Progenitor cell of endocrine pancreas (in vitro differentiated cells): ENCODE measurements at places on chromosomes 5 and 9. TPM values are rescaled to one million over a fixed set of nuclear protein-coding genes. Genes with fewer than 3 reads are reported as not detected.

DNA sequence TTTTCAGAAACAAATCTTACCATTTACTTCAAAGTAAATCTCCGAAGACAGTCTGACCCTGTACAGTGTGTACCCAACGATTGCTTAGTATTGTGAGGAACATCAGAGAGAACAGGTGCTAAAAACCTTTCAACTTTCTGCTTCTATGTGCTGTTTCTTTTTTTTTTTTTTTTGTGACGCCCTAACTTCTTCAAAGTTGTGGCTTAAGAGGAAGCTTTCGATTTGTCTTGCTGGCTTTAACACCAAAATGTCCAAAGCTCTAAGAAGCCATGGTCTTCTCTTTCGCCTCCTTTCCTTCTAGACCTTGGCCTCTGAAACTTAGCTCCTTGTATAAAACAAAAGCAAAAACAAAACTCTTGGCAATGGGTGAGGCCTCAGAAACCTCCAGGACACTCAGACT lies 1.2 kb downstream of the TNFSF8 start:
- DNase-seq: no peak

GRCh38 chr9:128073253-128073886 lies 5.3 kb downstream of the SLC25A25 start:
- no peak for DNase-seq

DNA sequence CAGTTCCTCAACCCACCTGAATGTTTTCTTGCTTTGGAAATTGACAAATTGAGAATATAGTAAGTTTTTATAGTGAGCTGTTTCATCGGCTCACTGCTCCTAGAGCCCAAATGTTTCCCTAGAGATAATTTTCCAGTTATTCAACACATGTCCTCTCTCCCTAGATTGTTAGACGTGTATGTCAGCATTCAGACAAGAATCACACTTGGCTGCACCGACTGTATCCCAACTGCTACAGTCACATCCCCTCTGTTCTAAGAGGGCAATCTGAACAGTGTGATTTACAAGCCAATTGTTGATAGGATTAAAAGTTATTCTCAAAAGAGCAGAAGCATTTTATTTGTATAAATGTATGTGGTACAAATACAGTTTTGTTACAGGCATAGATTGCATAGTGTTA lies 93.9 kb downstream of the MAMDC2 start:
- DNase-seq: no peak

GRCh38 chr5:77984587-77984986 lies 208.4 kb upstream of the TBCA start:
- DNase-seq: no peak

DNA sequence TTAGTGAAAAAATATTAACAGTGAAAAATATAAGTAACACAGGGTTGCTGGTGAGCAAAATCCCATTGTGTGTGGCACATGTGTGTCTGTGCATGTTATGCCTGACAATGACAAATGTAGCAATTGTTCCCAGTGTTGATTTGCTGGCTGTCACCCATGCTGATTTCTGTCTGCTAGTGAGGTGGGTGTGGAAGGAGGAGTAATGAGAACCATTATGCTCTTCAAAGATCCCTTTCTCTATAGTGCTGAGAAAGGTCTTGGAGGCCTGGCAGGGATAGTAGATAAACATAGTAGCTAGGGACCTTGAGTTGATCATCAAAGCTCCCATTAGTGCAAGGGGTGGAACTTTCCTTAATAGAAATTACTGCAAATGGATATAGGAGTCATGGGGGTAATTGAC lies 152.5 kb upstream of the CLINT1 start:
- DNase-seq: no peak

DNA sequence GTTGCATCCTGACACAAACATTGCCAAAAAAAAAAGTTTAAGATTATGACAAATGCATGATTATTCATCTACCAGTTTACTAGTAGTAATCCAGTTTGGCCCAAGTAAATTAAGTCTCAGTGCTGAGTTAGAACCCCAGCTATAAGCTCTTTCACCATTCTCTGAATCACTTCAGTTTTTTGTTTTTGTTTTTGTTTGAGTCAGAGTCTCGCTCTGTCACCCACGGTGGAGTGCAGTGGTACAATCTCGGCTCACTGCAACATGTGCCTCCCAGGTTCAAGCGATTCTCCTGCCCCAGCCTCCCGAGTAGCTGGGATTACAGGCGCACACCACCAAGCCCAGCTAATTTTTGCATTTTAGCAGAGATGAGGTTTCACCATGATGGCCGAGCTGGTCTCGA lies 1.5 kb upstream of the PCYOX1L start:
- no peak for DNase-seq

Gene DTWD2
- total RNA-seq: 7.7 and 8.7 TPM in 2 replicates

Gene NUTM2G
- total RNA-seq: not detected in 2 replicates

Gene LAMC3
- total RNA-seq: 0.12 and 0.27 TPM in 2 replicates

Gene ADAMTS2
- 2.1 and 2.5 TPM in 2 replicates for total RNA-seq

Gene COL5A1
- total RNA-seq: 19.8 and 21.5 TPM in 2 replicates

Gene RBM18
- total RNA-seq: 16.7 and 23.6 TPM in 2 replicates
